ENCODE measurements at places on chromosomes 6 and 20. TPM values are rescaled to one million over a fixed set of nuclear protein-coding genes. Genes with fewer than 3 reads are reported as not detected.
A peak's percentile ranks its signal among the peaks of the same experiment; 100 is the strongest.

The BNIP5 gene
- total RNA-seq = not detected

The LAMA2 gene
- 115 TPM for total RNA-seq

DNA sequence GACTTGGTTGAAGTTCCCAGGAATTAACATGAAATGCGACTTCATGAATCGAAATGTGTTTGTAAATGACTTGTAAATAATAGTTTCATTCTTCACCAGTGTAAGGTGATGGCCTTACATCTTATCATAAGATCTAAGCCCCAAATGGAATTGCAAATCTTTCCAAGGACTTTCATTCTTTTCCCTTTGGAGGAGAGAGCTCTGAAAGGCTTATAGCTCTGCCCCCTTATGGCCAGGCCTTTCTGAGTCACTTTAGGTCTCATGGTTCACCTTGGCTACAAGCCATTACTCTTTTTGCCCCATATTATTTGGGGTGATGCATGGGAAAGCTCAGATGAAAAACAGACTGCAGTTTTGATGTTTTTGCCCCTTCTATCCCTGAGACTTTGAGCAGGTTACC, 209.1 kb upstream of the BMP2 start:
- no peaks in the 10 kb centered on the region for H3K4me1 ChIP-seq
- no peak overlapping the region for H3K4me3 ChIP-seq
- H3K27ac ChIP-seq = no peak overlapping the region
- no peaks in the 10 kb centered on the region for H3K36me3 ChIP-seq
- H3K27me3 ChIP-seq = no peaks in the 10 kb centered on the region

DNA sequence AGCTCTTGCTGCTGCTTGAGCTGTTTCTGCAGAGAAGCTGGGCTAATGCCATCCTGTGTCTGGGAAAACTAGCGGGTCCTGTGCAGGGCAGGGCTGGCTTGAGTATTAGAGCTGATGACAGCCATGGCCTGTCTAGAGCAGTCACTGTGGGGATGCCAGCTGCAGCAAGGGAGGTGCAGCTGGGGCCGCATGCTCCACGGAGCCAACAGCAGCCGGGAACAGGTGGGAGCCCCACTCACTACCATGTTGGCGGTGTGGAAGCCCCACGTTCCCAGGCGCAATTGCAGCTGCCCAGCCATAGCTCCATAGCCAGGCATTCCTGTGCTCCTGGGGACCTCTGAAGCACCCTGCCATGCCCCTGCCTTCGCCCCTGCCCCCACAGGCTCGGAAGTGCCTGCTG, 212.9 kb downstream of the TFAP2C start:
- no peak overlapping the region for H3K4me3 ChIP-seq
- no peak for DNase-seq
- H3K36me3 ChIP-seq = no peaks in the 10 kb centered on the region

DNA sequence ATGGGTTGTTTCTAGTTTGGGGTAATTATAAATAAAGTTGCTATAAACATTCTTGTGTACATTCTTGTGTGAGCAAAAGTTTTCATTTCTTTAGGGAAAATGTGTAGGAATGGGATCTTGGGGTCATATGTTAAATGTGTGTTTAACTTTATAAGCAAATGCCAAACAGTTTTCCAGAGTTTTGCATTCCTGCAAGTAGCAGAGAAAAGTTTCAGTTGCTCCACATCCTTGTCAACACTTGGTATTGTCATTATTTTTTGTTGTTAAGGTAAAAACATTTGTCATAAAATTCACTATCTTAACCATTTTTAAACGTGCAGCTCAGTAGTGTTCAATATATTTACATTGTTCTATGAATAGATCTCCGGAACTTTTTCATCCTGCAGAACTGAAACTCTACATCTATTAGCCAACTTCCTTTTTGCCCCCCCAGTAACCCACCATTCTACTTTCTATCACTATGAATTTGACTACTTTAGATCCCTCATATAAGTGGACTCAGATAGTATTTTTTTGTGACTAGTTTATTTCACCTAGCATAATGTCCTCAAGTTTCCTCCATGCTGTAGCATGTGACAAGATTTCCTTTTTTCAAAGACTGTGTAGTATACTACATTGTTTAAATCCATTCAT, 48.4 kb downstream of the PHACTR2 start:
- DNase-seq = no peak
- no peaks in the 10 kb centered on the region for H3K36me3 ChIP-seq
- no peak overlapping the region for H3K27ac ChIP-seq
- H3K4me1 ChIP-seq = peaks cover 3% of the 10 kb centered on the region

- no peaks in the 10 kb centered on the region for H3K36me3 ChIP-seq
- no peaks in the 10 kb centered on the region for H3K27me3 ChIP-seq
- no peak overlapping the region for H3K4me3 ChIP-seq
These were observed 29.0 kb downstream of the HDGFL1 start for GRCh38 chr6:22598339-22598738.

GRCh38 chr6:84926189-84927155, 162.1 kb upstream of the TBX18 start:
- DNase-seq = no peak
- no peak overlapping the region for H3K27ac ChIP-seq
- no peaks in the 10 kb centered on the region for H3K4me1 ChIP-seq
- H3K4me3 ChIP-seq = no peak overlapping the region

The TRIM15 gene
- total RNA-seq = 0.42 TPM

GRCh38 chr6:164928728-164929407, 380.5 kb downstream of the C6orf118 start:
- H3K27me3 ChIP-seq = no peaks in the 10 kb centered on the region
- no peak for DNase-seq
- H3K27ac ChIP-seq = no peak overlapping the region
- H3K36me3 ChIP-seq = no peaks in the 10 kb centered on the region
- H3K4me1 ChIP-seq = peaks cover 16% of the 10 kb centered on the region

GRCh38 chr20:51734876-51735720, 33.1 kb downstream of the ATP9A start:
- H3K36me3 ChIP-seq = no peaks in the 10 kb centered on the region
- H3K4me3 ChIP-seq = no peak overlapping the region
- no peak for DNase-seq

DNA sequence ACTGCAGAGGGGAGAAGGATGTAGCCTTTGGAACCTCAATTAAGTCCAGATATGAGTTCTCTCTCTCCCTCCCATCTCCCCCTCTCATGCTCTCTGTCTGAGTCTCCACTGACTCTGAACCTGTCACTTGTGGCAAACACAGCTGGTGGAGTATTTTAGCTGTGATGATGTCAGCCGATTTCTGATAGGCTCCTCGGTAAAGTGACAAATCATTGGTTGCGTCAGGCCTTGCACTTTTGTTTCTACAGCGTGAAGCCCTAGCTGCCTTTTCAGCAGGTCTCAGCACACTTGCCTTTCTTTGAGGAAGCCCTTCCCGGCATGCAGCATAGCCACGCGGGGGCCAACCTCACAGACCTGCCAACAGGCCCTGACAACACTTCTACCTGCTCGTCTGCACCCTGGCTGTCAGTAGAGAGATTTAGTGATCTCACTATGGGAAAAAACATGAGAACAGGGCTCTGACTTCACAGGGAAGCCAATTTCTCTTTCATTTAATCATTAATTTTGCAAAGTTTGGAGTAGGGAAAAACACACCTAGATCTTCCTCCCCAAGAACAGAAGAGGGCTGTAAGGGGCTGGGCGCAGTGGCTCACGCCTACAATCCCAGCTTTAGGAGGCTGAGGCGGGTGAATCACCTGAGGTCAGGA, 84.4 kb downstream of the GMPR start:
- no peaks in the 10 kb centered on the region for H3K27me3 ChIP-seq
- peak overlapping the region; percentile 67 for H3K27ac ChIP-seq
- peaks cover 25% of the 10 kb centered on the region for H3K36me3 ChIP-seq
- H3K4me1 ChIP-seq = peaks cover 69% of the 10 kb centered on the region
- H3K4me3 ChIP-seq = no peak overlapping the region

The KIAA0408 gene
- total RNA-seq = 19.1 TPM

The EPPIN gene
- total RNA-seq = not detected

The ABHD16B gene
- not detected for total RNA-seq

- no peaks in the 10 kb centered on the region for H3K27me3 ChIP-seq
- no peaks in the 10 kb centered on the region for H3K36me3 ChIP-seq
- no peak overlapping the region for H3K4me3 ChIP-seq
These were observed 59.0 kb downstream of the COL21A1 start for GRCh38 chr6:56188429-56188828.

The PI3 gene
- total RNA-seq = not detected

The PLA2G7 gene
- not detected for total RNA-seq

DNA sequence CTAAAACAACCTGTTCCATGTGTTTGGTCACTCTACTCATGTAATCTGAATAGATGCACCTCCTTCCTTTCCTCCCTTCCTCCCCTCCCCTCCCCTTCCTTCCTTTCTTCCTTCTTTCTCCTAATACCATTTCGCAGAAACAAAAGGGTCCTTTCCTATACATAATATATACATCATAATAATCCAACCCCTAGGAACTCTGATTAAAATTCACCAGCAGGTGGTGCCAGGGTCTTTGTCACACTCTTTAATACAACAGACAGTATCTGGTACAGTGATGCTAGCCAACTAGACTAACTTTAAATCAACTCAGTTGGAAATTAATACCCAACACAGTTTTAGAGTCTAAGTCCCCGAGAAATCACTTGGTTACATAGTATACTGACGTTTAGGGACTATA, 181.2 kb upstream of the SHLD1 start:
- H3K36me3 ChIP-seq = peaks cover 23% of the 10 kb centered on the region
- H3K4me3 ChIP-seq = no peak overlapping the region
- no peak for DNase-seq
- peaks cover 10% of the 10 kb centered on the region for H3K4me1 ChIP-seq
- no peaks in the 10 kb centered on the region for H3K27me3 ChIP-seq
- no peak overlapping the region for H3K27ac ChIP-seq

DNA sequence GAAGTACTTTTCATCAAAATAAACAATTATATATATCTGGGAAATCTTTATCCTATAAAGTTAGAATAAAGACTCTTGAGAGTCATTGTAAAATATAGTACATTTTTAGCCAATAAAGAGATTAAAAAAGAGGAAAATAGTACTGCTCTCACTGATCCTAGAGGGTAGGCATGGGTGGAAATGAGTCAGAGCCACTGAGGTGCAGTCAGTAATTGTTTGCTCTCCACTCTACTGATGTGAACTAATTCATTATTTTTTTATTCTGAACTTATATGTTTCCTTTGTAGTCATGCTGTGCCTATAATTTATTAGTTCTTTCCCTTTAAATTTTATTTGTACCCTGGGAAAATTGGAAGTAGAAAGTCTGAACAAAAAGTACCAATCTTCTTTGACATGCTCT, 1359.4 kb upstream of the GJE1 start:
- no peaks in the 10 kb centered on the region for H3K36me3 ChIP-seq
- no peaks in the 10 kb centered on the region for H3K27me3 ChIP-seq
- DNase-seq = no peak
- peaks cover 5% of the 10 kb centered on the region for H3K4me1 ChIP-seq

DNA sequence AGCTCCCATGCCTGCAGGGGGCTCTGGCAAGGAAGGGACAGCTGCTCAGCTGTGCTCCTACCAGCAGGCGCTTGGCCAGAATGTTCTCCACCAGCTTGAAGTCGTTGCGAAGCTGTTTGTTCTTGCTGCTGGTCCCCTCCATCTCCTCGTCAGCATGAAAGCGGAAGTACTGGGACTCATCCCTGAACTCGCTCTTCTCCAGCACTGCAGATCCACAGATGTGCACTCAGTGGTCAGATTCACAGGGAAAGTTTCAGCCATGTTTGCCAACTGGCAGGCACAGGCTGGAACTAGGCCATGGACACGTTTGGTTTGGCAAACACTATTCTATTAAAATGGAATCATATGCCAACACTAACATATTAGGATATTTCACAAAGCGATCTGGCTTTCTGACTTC, 167.9 kb downstream of the PREX1 start:
- no peak overlapping the region for H3K27ac ChIP-seq
- no peaks in the 10 kb centered on the region for H3K36me3 ChIP-seq
- no peaks in the 10 kb centered on the region for H3K4me1 ChIP-seq
- H3K4me3 ChIP-seq = no peak overlapping the region
- H3K27me3 ChIP-seq = no peaks in the 10 kb centered on the region

GRCh38 chr6:139380611-139381010, 6.2 kb upstream of the CITED2 start:
- peaks cover 13% of the 10 kb centered on the region for H3K4me1 ChIP-seq
- no peaks in the 10 kb centered on the region for H3K36me3 ChIP-seq
- no peak for DNase-seq
- no peak overlapping the region for H3K4me3 ChIP-seq
- no peaks in the 10 kb centered on the region for H3K27me3 ChIP-seq

The MYB gene
- 0.29 TPM for total RNA-seq

DNA sequence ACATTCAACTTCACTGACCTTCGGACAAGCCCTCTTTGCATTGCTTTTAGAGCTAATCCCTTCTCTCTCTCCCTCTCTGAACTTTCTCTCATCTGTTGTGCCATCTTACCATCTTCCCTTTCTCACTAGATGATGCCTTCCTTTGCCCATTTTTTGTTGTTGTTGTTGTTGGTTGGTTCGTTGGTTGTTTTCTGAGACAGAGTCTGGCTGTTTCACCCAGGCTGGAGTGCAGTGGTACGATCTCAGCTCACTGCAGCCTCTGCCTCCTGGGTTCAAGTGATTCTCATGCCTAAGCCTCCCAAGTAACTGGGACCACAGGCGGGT, 18.8 kb downstream of the MAP3K5 start:
- no peaks in the 10 kb centered on the region for H3K36me3 ChIP-seq
- H3K27ac ChIP-seq = no peak overlapping the region
- H3K27me3 ChIP-seq = no peaks in the 10 kb centered on the region
- DNase-seq = no peak

The PAX1 gene
- not detected for total RNA-seq

GRCh38 chr6:31864818-31865204, 2.2 kb upstream of the NEU1 start:
- H3K4me1 ChIP-seq = peaks cover 20% of the 10 kb centered on the region
- no peak overlapping the region for H3K4me3 ChIP-seq
- no peaks in the 10 kb centered on the region for H3K27me3 ChIP-seq
- no peak overlapping the region for H3K27ac ChIP-seq

- no peak overlapping the region for H3K4me3 ChIP-seq
- no peak for DNase-seq
- H3K27ac ChIP-seq = no peak overlapping the region
- no peaks in the 10 kb centered on the region for H3K36me3 ChIP-seq
These were observed 49.0 kb downstream of the SSR1 start for GRCh38 chr6:7264041-7264440.

DNA sequence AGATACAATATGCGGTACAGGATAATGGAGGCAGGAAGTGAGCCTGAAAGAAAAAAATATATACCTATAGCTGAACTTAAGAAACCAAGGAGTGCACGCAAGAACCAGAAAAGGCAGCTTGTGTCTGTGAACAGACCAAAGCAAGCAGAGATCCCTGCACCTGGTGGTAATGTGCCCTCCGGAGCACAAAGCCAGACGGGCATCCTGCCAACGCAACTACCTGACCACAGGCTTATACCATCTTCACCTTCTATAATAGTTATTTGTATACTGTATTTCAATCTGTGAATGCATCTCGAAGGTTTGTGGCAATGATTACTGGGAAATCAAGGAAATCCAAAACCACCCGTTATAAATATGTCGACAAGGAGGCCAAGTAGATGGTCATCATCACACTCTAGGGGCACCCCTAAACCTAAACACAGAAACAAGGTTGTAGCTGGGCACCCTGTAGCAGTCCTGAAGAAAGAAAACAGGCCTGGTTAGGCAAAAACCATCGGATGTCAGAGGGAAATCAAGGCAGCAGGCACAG, 801 bp downstream of the FBXL4 start:
- no peak for DNase-seq
- peak overlapping the region; percentile 92 for H3K27ac ChIP-seq
- no peaks in the 10 kb centered on the region for H3K36me3 ChIP-seq
- H3K4me1 ChIP-seq = peaks cover 32% of the 10 kb centered on the region

The BANF2 gene
- total RNA-seq = not detected

The SIM1 gene
- not detected for total RNA-seq
